ENCODE measurements at places on chromosomes 6 and 20.

DNA sequence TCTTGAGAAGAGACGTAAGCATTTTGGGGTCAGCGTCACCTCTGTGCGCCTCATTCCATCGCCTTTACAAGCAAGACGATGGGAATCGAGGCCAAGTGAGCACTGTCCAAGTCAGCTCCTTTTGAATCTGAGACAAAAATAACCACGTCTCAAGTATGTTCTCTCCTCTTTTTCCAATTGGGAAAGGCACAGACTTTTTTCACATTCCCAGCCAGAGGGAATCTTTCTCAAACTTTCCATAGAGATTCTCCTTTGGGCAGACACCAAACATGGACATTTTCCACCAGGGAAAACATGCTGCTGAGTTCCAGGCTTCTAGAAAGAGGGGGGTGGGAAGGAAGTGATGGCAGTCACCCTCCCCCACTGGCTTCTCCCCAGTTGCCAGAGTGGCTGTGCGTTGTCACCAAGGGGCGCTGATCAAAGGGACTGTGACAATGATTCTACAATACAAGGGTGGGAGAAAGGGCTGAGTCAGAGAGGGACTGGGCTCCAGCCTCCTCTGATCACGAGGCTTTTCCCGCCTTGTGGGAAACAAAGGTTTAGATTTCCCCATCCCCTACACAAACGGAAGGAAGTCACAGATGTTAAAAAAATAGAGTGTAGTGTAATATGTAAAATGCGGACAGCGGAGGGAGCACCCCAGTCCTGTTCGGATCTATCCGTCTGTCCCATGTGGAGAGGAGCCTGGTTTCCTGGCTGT, 281.9 kb upstream of the RNF24 start:
- DNase-seq: no peak

GRCh38 chr20:62651285-62652021, 9.2 kb downstream of the SLCO4A1 start:
- DNase-seq: no peak

GRCh38 chr20:25188218-25188617, 7.3 kb upstream of the ENTPD6 start:
- no peak for DNase-seq

GRCh38 chr6:130749402-130749801, 77.8 kb upstream of the SMLR1 start:
- DNase-seq: no peak

- DNase-seq: no peak
These were observed 96.2 kb upstream of the MAP7 start for GRCh38 chr6:136646377-136646776.
